ENCODE measurements at places on chromosomes 1 and 21. TPM values are rescaled to one million over a fixed set of nuclear protein-coding genes. Genes with fewer than 3 reads are reported as not detected.

The IL20 gene
- not detected for total RNA-seq

The ARMH1 gene
- total RNA-seq: 5.7 TPM

The IGSF9 gene
- total RNA-seq: 4.1 TPM

The WNT4 gene
- 0.04 TPM for total RNA-seq

The OR2T35 gene
- not detected for total RNA-seq

The SLC25A34 gene
- total RNA-seq: 6.9 TPM

The CYP4X1 gene
- total RNA-seq: 0.42 TPM

The ELAVL4 gene
- total RNA-seq: not detected

The SMIM1 gene
- total RNA-seq: 28.4 TPM

The KPRP gene
- not detected for total RNA-seq

The MAN1C1 gene
- total RNA-seq: 118 TPM

The TRPM2 gene
- not detected for total RNA-seq

The GJA9 gene
- total RNA-seq: not detected

The C1orf159 gene
- 21.8 TPM for total RNA-seq

The EXOC8 gene
- total RNA-seq: 10.3 TPM

The EPHB2 gene
- total RNA-seq: 58.2 TPM

The LRRC71 gene
- 0.11 TPM for total RNA-seq

The FAM110D gene
- 6.8 TPM for total RNA-seq

The CRNN gene
- not detected for total RNA-seq

The FYB2 gene
- 0.14 TPM for total RNA-seq

The VAMP3 gene
- 51.2 TPM for total RNA-seq

The NBPF6 gene
- not detected for total RNA-seq

The FCAMR gene
- not detected for total RNA-seq

The PRAMEF20 gene
- total RNA-seq: not detected

The METTL13 gene
- total RNA-seq: 21.6 TPM

The IFNLR1 gene
- total RNA-seq: 3.5 TPM

The HSF2BP gene
- total RNA-seq: 1.2 TPM

The CNIH3 gene
- 3.7 TPM for total RNA-seq

The DMRTA2 gene
- 0.12 TPM for total RNA-seq

The GFI1 gene
- total RNA-seq: 0.12 TPM

The ACTL8 gene
- 0.28 TPM for total RNA-seq

The LCE3E gene
- not detected for total RNA-seq

The ZBTB8A gene
- 3.8 TPM for total RNA-seq

The HAPLN2 gene
- 19.0 TPM for total RNA-seq

The XCL1 gene
- total RNA-seq: 0.53 TPM

The HUNK gene
- total RNA-seq: 6.7 TPM

The RHOU gene
- total RNA-seq: 1.2 TPM

The TNFSF4 gene
- 3.1 TPM for total RNA-seq

The CLDN14 gene
- not detected for total RNA-seq

The DCDC2B gene
- not detected for total RNA-seq

The C1orf35 gene
- total RNA-seq: 27.7 TPM

The DIRAS3 gene
- 3.4 TPM for total RNA-seq

The LDLRAD1 gene
- not detected for total RNA-seq

The CA6 gene
- total RNA-seq: not detected

Data from cardiac muscle cell (in vitro differentiated cells and primary cell).